Hindlimb muscle (tissue), 1 donor: ENCODE measurements at places on chromosomes 11 and 22.

DNA sequence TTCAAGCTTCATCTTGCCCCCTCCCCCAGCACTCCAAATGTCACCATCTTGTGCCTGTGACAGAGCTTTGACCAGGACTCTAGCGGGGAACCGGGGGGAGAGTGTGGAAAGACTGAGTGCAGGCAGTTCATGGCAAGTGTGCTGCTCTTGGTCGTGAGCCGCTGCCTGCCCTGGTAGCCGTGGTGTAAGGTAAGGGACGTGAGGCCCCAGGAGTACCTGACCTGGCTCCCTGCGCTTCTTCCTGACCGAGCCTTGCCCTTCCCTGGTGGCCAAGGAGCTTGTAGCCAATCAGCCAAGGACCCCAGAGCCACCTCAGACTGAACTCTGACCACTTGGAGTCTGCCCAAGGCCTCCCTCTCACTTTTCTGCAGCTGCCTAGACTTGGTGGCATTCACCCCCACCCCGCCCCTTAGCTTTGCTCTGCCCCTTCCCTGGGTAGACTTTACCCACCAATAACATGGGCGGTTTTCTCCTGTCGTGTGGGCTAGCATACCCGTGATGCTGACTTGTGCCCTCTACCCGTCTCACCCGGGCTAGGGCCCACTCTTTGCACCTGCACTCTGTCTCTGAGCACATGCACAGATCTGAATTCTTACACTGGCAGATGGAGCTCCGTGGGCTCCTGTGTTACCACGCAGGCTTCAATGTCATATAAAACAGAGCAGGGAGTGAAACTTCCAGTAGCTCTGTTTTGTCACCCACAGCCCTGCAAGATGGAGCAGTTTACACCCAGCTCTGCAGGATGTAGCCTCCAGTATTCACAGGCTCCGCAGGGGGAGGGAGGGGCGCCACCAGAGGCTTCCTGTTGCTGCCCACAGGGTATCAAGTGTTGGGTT lies 1.5 kb downstream of the DGKZ start:
- no peak for DNase-seq

GRCh38 chr22:48097723-48098122 lies 1335.3 kb downstream of the TBC1D22A start:
- DNase-seq: no peak

GRCh38 chr11:104120493-104121137 lies 43.3 kb downstream of the PDGFD start:
- no peak for DNase-seq

DNA sequence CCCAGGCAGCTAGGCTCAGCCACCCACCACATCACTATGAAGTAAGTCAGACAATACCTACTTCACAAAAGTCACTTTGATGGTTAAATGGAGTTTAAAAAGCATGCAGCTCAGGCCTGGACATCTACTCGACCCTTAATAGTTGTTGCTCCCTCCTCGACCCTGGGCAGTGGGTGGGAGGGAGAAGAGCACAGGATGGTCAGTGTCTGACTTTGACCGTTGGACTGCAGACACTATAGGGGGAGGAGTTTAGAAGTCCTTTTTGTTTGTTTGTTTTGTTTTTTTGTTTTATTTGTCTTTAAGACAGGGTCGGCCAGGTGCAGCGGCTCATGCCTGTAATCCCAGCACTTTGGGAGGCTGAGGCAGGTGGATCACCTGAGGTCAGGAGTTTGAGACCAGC lies 38.6 kb upstream of the XBP1 start:
- no peak for DNase-seq

DNA sequence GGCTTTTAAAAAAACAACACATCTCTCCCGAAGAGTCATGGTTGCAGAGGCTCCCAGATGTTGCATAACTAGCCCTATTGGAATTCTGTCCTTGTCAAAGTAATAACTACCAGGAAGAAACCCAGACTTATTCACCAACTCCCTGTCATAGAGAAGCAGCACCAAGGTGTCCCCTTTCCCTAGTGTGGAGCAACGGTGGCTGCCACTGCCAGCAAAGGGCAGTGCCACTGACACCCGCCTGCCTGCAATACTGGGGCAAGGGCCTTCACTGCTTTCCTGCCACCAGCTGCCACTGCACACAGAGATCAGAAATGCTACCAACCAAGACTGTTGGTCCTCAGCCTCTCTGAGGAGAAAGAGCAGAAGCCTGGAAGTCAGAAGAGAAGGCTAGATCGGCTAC lies 27.3 kb downstream of the NAP1L4 start:
- no peak for DNase-seq
